ENCODE measurements at places on chromosomes 4 and X.
A peak's percentile ranks its signal among the peaks of the same experiment; 100 is the strongest.

DNA sequence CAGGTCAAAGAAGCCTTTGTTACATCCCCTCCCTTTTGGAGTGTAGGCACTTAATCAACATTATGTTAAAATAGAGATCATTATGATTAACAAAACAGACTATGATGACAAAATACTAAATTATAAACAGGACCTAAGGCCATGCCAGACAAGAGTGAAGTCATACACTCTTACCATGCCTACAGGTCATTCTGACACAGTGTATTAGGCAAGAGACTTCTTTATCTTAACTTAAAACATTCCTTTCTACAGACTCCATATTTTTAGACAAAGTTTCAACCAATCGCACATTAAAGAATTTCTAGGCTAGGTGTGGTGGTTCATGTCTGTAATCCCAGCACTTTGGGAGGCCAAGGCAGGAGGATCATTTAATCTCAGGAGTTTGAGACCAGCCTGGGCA lies 128.6 kb upstream of the SLC34A2 start:
- DNase-seq = no peak

- no peak for DNase-seq
Observed at GRCh38 chrX:50677789-50678188, 136.2 kb downstream of the SHROOM4 start.

DNA sequence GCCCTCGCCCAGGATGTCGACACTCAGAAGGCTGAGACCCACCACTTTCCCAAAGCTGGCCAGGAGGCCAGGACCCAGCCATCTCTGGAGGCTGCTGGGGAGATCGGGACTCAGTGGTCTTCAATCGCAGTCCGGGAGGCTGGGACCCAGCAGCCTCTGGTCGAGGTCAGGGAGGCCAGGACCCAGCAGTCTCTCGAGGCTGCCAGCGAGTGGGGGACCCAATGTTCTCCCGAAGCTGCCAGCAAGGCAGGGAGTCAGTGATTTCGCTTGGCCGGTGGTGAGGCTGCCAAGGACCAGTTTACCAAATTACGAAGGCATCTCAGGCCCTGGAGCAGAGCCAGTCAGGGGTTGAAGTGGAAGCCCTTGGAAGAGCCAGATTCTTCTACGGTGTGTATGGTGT lies 181.6 kb downstream of the NAF1 start:
- DNase-seq = no peak

GRCh38 chr4:174307694-174308093 lies 24.0 kb downstream of the CEP44 start:
- no peak for DNase-seq

GRCh38 chr4:32680946-32681345 lies 1960.8 kb downstream of the PCDH7 start:
- DNase-seq = no peak

DNA sequence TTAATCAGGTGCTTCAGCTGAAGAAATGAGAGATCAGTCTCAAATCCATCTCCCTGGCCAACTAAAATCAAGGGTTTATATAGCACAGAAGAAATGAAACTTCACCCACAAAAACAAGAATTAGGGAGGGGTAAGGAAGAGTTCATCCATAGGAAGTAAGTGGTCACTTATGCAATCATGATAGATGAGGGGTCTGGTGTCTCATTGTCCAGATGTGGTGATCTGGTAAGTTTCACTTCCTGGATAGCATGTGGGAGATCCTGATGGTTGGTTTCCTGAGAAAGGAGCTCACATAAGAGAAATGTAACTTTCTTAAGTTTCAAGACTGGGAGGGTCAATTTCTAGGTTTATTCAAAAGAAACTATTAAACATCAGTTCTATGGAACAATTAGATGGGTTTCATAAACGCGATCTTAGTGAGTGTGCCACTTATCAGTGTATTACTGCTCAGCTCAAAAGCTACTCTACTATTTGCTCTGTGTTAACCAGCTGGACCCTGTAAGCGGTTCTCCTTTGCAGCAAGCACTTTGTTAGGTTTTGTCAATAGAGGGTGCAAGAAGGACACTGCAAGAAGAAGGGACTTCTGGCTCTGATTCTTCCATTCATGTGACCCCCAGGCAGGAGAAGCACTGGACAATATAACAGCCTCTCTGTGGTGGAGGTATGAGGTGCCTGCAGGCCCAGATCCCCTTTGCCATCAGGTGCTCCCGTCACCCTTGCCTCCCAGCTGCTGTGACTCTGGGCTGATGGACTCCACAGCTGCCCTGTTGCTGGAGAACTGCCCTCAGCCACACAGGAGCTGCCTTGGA lies 35.4 kb upstream of the HPSE start:
- no peak for DNase-seq

DNA sequence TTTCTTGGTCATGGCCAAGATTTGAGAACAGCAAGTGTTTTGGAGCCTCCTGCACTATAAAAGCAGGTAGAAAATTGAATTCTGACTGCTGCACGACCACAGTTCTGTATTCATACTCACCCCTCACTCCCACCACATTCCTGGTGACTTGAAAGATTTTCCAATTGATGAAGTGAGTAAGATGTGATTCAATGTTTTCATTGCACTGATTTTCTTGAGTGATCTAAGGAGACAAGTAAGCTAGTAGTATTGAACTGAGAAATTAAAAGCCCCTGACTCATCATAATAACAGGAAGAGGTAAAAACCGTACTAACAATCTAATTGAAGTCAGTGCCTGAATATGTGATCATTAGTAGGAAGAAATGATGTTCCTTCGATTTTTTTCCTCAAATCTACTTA lies 6.1 kb upstream of the SEC24D start:
- no peak for DNase-seq

- DNase-seq = no peak
Observed at GRCh38 chr4:184668511-184669114, 19.1 kb downstream of the PRIMPOL start.

GRCh38 chr4:152937336-152938236 lies 1.5 kb downstream of the FHDC1 start:
- DNase-seq = peak; percentile 35

DNA sequence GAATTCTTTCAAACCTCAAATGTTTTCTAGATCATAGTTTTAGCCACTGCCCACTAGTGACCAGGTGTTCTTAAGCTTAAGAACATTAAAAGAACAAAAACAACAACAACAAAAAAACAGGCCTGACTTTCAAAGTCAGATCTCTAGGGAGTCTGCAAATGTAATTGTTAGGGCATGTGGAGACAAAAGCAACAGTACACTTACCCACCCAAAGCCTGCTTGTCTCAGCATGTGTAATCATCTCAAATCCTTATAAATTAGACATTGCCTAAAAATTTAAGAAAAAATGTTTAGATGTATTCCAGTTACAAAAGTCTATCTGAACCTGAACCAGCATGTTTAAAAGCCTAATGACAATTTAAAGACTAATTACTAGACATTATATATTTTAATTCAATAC lies 79.9 kb downstream of the SLC7A11 start:
- DNase-seq = no peak

DNA sequence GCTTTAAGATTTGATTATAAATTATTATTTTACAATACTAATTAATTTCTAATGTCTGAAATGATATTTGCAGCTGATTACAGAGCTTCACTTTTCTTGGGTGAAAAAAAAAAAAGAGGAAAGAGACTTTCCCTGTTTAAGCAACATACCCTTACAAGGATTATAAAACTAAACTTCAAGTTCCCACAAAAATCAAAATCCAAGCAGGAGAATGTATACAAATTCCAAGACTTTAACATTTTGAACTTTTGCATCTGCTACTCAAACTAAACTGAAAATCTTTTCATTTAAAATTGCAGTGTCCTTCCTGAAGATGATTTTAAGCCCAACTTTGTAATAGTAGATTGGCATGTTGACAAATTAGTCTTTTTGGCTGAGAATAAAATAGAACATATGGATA lies 742.4 kb upstream of the INTU start:
- DNase-seq = no peak

- no peak for DNase-seq
Observed at GRCh38 chr4:168787801-168788595, 222.1 kb downstream of the CBR4 start.

DNA sequence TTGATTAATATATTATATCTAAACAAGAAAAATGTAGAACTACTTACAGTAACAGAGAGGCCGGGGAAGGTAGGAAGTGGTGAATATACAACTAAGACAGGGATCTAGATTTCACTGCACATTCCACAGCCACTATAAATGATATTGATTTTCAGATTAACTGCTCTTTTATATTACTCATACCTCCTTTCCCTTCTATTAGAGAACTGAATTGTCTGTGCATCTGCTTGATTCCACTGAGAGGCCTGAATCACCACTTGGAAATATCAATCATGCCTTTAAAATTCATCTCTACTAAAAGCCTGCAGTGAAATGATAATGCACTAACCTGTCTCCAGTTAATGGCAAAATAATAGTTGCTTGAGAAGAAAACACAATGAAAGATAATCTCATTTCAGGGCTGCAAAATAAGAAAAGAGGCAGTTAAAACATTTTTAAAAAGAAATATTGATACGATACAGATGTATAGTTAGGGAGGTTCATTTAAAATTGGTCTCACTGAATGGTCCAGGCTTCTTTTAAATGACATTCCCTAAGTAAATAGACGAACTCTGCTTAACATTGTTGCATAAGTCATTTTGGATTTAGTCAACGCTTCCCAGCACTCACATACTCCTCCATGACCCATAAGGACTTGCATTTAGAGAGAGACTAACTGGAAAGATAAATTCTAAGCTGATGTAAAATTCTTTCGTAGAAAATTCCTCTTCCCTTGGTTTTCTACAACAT lies 3.8 kb downstream of the ANTXR2 start:
- no peak for DNase-seq

GRCh38 chr4:168852387-168852786 lies 157.7 kb downstream of the CBR4 start:
- no peak for DNase-seq

GRCh38 chrX:2474963-2475726 lies 25.6 kb downstream of the DHRSX start:
- no peak for DNase-seq

DNA sequence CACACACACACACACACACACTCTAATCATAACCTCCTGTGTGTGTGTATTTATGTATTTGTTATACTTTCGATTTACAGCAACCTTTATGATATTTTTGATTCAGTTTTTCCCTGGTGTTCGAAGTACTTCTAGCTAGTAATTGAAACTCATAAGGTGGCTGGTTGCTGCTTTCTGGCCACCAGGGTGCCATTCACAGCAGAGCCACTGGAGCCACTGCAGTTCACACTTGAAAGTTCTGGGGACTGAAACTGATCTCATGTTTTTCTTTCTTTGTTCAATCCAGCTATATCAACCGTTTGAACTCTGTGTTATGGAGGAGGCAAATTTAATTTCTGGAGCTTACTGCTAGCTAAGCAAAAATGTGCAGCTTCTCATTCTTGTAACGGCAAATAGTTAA lies 419.4 kb downstream of the ADGRL3 start:
- DNase-seq = no peak

- DNase-seq = no peak
Observed at GRCh38 chrX:44246826-44247225, 96.6 kb downstream of the EFHC2 start.

GRCh38 chr4:17112292-17112659 lies 213.8 kb upstream of the LDB2 start:
- peak; percentile 13 for DNase-seq

GRCh38 chr4:14816623-14817261 lies 185.5 kb upstream of the CPEB2 start:
- DNase-seq = no peak

DNA sequence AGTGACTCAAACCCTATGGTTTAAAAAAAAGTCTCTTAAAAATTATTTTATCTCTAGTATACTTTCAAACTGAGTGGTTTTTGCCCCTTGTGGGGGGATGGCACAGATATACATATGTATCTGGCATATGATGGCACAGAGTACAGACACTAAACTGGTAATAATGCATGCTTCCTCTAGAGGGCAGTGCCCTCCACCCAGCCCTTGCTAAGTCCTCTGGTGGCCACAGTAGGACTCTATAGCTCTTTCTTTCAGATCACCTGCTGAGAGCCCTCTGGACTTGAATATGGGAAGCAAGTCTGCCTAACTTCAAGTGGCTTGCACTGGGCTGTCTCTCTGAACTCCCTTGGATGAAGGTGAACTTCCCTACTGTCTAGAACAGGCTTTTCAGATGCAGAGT lies 66.3 kb downstream of the TSPAN7 start:
- DNase-seq = no peak

- DNase-seq = no peak
Observed at GRCh38 chr4:76548704-76549103, 113.7 kb downstream of the SHROOM3 start.

DNA sequence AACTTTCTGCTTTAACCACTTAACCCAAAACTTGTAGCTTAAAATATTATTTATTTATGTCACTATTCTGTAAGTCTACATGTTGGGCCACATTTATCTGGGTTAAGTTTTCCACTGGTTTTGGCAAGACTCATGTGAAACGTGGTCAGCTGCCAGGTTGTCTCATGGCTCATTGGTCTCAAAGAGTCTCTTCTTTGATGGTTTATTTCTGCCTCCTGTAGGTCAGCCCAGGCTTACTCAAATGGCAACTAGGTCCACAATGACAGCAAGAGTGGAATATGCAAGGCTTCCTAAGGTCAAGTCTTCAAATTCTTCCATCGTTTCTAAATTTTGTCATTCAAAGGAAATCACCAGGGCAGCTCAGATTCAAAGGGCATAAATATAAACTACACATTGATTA lies 828.7 kb downstream of the PCDH7 start:
- DNase-seq = no peak

GRCh38 chr4:29708473-29708872 lies 1011.7 kb upstream of the PCDH7 start:
- DNase-seq = no peak

GRCh38 chr4:155964016-155964891 lies 10.6 kb upstream of the CTSO start:
- no peak for DNase-seq

DNA sequence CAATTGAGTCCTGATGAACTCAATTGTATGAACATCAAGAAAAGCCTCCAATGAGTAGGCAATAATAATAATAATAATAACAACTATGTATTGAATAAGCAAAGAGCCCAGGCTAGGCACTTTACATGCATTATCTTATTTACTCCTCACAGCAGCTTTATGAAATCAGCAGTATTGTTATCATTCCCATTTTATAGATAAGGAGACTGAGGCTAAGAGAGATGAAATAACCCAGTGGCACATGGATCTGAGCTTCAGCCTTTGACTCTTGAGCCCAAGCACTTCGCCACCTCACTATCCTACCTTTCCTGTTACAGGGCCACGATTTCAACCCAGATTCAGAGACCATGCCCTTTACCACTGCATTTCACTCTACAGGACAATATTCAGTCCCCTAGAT lies 3.2 kb downstream of the RAB33A start:
- DNase-seq = no peak

GRCh38 chrX:139826065-139827044 lies 106.5 kb downstream of the ATP11C start:
- DNase-seq = no peak

GRCh38 chr4:142021181-142021580 lies 384.8 kb downstream of the IL15 start:
- DNase-seq = no peak

DNA sequence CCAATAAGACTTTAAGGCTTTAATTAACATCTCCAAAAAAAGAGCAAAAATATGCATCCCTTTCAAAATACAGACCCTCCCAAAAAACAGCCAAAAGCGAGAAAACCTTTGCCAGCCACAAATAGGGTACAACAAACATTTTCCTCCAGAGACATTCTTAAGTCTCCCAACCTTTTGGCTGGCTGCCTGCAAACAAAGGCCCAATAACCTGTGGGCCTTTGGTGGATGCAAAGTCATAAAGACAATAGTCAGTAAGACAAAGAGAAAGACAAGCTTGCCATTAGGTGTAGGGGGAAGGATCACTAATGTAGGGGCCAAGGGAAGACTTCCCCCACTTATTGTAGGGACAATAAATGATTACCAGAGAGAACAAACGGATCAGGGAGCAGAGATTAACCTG lies 215.5 kb upstream of the ZFP42 start:
- DNase-seq = no peak

GRCh38 chr4:182145334-182145905 lies 97.8 kb upstream of the TENM3 start:
- no peak for DNase-seq

All from heart right ventricle (tissue), 16 donors.